GM13977 (cell line): ENCODE measurements at places on chromosomes 12 and 14.

DNA sequence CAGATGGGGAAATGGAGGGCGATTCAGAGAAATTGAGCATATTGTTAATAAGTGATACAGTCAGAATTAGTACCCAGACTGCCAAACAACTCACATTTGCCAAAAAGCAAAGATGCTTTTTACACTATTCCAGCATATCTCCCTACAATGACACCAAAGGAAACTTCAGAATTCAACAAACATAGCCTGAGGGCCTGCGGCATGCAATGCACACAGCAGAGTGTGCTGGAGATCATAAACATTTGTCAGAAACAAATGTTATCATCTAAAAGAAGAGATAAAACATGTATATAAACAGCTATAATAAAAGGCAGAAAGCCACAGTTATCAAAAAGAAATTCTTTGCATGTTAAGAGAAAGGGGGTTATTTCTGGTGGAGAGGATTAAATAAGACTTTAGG is 20.1 kb upstream of the GARIN6 start:
- DNase-seq: no peak

DNA sequence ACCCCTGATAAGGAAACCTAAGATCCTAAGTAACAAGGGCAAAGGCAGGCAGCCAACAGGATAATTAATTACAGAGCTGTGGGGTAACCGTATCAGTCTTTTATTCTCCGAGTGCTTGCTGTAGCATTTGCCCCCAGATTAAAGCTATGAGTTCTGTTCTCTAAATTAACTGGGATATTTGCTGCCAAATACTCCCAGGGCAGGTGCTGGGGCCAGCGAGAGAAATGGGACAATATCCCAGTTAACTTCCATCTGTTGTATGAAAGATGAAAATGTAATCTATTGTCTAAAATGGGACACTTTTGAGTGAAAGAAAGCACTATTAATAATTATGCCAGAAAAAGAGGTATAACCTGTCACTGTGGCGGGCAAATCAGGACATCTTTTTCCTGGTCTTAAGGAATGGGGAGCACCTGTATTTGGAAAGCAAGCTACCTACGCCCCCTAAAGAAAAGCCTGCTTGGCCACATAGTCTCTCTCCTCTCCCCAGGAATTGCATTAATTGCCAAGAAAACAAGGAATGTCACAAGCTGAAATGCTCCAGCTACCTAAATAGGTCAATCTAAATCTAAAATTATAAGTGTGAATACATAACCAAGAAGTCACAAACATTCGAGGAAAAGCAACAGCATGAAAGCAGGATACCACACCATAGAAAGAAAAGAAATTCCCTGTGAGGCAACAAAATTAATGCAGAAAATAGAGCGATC is 26.7 kb upstream of the CFAP54 start:
- no peak for DNase-seq

DNA sequence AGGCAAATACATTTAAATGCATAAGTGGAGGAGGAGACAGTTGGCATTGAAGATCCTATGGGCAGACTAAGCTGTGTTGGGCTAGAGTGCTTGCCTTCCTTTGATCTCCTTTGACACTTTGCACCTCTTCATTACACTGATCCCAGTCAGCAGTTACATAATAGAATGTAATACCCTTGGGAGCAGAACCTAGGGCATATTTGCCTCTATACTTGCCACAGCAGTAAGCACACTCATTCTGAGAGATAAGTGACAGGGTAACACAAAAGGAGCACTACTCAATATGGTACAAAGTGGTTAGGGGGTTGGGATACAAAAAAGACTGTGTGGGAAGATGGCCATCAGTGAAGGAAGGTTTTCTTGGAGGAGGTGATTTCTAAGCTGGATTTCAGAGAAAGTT is 9.0 kb downstream of the MARS1 start:
- no peak for DNase-seq

DNA sequence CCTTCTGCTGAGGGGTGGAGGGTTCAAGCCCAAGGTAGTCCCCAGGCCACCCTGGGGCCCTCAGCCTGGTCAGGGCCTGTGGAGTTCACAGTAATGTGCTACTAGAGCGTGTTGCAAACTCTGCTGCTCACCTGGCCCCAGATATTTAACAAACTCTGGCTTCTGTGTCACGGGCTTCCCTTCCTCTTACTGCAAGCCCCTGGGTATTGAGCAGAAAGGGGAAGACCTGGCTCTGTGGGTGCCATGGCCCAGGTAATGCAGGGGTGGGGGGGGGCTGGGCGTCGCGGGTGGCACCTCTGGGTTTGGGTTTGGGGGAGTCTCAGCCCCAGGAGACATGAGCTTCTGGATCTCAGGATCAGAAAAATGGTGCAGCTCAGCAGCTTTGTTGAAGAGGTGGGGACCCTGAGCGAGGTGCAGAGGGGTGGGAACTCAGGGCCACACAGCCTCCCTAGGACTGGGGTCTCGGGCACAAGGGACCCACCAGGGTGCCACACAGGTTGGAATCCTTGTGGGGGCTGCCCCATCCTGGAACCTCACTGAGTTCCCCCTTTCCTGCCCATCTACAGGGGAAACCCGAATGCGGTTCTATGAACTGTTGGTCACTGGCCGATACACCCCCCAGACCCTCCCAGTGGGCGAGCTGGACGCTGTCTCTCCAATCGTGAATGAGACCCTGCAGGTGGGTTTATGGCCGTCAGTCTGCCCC is 4.0 kb downstream of the SETD1B start:
- DNase-seq: no peak

GRCh38 chr14:57933349-57933748 is 67.5 kb upstream of the SLC35F4 start:
- DNase-seq: no peak

DNA sequence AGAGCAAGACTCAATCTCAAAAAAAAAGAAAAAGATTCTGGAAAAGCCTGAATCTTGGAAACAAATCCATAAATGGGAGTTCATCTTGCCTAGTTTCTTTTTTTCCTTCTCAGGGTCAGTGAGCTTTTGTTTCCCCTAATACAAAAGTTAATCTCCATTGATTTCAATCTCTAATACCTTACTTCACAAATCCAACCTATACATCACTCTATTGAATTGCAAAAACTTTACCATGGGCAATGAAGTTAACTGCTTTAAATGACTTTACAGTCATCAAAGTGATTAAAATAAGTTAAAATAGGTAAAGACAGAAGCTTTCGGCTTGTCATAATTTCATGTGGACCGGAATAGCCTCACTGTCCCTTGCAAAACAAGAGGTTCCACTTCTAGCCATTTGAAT is 1012.7 kb upstream of the SEL1L start:
- no peak for DNase-seq

- DNase-seq: no peak
Observed at GRCh38 chr12:132146098-132146497, 1.8 kb downstream of the NOC4L start.

DNA sequence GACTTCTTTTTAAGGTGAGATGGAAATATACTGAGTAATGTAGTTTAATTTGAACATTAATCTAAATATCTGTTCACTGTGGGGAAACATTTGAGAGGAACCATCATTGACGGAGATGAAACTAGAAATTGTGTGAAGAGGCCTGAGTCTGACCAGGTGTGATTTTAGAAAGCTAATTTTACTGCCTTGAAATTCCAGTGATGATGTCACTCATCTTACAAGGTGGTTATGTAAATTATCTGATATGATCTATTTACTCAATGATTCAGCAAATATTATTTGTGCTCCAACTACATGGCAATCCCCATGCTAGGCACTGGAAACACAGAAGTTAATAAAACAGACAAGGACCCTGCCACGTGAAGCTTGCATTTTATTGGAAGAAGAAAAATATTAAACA is 435.7 kb upstream of the DCN start:
- DNase-seq: no peak

DNA sequence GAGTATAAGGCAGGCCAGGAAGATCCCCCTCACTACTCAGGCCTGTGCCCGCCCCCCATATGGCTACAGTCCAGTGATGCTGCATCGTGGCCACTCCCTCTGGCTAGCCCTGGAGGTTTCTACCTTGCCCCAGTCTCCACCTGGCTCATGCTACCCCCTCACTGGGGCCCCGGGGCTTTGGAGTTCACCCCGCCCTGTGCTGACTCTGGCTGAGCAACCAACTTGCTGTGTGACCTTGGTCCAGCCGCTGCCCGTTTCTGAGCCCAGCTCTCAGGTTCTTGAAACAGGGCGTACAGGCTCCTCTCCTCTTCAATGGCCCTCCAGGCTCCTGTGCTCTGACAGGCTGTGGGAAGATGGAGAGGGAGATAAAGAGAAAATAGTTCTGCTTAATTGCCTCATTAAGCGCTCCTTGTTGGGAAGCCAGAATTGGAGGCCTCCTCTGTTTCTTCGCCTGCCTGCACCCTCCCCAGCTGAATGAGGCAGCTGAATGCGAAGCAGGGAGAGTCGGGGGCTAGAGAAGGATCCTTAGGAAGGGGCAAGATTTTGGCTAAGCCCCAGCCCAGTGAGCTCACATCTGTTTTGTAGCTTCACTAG is 138.2 kb upstream of the NCOR2 start:
- no peak for DNase-seq

GRCh38 chr12:123150744-123151456 is at the start of gene PITPNM2:
Gene PITPNM2, minus strand, starts transcription at chr12:123151090. Its CDS starts 116,500 bp downstream, at chr12:123034590.
- DNase-seq: peak; percentile 85

- DNase-seq: no peak
Observed at GRCh38 chr14:54654605-54655004, 87.7 kb downstream of the SAMD4A start.

DNA sequence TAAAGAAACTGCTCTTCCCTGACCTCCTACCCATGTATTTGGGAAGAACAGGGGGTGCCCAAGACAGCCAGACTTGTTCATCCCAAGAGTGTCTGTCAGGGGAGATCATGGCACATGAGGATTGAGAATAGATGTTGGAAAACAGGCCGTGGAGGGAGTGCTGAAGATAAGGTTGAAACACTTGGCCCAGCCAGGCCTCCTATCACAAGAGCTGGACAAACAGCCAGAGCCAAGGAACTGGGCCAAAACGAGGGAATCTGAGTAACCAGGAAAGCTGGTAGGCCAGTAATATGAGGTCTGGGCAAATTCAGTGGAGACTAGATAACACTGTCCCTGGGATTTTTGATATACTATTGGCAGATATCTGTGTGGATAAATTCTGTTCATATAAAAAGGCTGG is 161.7 kb downstream of the TMX1 start:
- DNase-seq: no peak

DNA sequence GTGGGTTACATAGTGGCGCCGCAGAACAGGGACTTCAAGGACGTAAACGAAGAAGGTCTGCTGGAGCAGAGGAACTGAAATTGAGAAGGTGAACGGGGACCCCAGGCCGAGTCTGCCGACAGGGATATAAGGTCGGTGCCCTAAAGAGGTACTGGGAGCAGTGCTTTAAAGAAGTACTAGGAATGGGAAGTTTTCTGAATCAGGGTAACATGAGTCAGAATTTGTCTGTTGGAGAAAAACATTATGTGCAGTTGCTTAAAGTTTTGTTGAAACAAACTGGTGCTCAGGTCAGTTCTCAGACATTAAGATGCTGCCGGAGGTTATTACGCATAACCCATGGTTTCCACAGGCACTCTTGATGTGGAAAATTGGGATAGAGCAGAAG is 14.8 kb upstream of the SLC10A1 start:
- no peak for DNase-seq

DNA sequence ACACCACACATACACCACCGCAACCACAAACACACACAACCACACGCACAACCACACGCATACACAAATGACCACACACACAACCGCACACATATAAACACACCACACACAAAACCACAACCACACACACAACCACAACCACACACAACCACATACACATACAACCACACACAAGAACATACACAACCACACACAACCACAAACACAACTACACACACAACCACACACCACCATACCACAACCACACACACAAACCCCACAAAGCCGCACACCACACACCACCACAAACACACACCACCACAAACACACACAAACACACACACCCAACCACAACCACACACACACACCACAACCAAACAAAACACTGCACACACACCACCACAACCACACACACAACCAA is 107.5 kb upstream of the FZD10 start:
- no peak for DNase-seq

DNA sequence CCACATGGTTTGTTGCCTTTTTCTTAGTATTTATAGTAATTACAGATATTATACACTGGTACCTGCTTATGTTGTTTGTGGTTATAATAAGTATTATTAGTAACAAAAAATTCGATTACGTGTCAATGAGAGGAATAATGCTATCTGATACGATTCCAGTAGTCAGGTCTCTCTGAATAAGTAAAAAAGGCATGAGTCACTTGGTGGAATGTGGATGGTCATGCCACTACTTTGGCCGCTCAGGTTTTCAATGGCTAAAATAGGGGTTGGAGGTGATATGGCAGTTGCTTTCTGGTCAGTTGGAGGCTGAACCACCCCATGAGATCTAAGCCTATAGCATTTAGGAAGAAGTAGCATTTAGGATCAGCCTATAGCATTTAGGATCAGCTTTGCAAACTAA is 255.9 kb downstream of the NPAS3 start:
- DNase-seq: no peak

DNA sequence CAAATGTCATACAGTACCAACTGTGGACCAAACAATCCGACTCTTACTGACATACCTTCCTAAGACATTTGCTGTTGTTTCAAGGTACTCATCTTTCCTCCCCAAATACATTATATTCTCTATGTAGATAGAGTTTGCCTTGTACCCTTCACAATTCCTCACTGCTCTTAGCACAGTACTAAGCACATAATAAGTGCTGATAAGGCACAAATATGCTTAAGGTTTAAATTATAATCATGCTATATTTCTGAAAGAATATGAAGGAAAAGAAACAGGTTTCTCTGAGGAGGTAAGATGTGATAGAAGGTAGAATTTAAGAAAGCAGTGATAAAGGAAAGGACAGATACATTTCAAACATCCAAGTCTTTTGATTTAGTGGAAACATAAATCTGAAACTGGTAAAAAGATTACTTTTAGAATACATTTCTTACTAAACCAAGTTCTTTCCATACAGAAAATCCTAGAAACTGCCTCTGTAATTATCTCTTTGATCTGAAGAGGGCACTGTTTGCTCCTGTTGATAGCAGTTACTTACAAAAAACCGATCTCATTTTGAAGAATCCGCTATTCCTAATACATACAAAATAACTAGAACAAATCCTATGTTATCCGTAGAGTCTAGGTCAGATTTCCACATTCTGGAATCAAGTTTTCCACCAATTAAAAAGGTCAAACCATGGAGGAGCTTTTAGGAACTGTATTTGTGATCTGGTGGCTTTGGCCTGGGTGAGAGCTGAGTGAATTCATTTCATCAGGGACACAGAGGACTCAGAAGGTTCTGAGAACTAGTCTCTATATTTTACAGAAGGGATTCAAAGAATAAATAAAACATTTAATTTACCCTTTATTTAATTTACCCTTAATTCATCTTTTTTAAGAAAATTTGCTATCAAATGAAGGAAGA is 311.9 kb downstream of the DAD1 start:
- peak; percentile 15 for DNase-seq

- DNase-seq: no peak
Observed at GRCh38 chr14:54129850-54130640, 173.4 kb upstream of the BMP4 start.

- no peak for DNase-seq
Observed at GRCh38 chr12:116382686-116383530, 105.4 kb upstream of the MED13L start.

GRCh38 chr14:35958499-35958898 is 132.4 kb downstream of the BRMS1L start:
- no peak for DNase-seq
